ENCODE measurements at places on chromosomes 4 and X. TPM values are rescaled to one million over a fixed set of nuclear protein-coding genes. Genes with fewer than 3 reads are reported as not detected.

- DNase-seq = no peak
These were observed 22.5 kb downstream of the HNRNPH2 start for GRCh38 chrX:101430457-101431078.

GRCh38 chr4:142557239-142557801 lies 288.8 kb downstream of the INPP4B start:
- DNase-seq = no peak

GRCh38 chr4:150874338-150875226 lies 140.5 kb downstream of the LRBA start:
- DNase-seq = peak; percentile 25

- no peak for DNase-seq
These were observed 86.4 kb downstream of the LDB2 start for GRCh38 chr4:16812041-16812440.

GRCh38 chr4:77629885-77630284 lies 24.3 kb downstream of the CXCL13 start:
- no peak for DNase-seq

DNA sequence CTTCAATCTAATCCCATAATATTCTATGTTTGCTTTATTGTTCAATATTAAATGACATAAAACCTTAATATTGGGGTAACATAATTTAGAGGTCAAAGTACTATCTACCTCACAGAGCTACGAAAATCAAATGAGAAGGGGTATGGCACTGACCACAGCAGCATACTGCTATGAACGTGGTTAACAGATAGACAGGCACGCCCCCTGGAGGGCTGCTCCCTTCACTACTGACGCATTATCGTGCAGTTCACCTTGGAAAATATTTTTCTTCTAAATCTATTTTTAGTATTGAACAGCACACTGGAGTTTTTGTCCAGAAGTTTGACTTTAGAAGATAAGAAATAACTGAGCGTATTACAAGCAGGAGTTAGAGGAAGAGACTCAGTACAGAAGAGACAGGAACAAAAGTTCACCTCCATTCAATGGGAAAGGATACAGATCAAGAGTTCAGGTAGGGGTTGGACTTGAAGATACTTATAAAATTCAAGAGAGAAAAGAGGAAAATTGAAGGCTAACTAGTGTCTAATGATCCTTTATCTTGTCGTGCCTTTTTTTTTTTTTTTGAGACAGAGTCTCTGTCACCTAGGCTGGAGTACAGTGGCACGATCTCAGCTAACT lies 22.7 kb downstream of the MAP9 start:
- DNase-seq = peak; percentile 15

The CPE gene
- 27.6 TPM for total RNA-seq

The BMPR1B gene
- total RNA-seq = 1.3 TPM

Measured in gastrocnemius medialis (tissue), 4 donors.